ENCODE measurements at places on chromosomes 11 and 22.

DNA sequence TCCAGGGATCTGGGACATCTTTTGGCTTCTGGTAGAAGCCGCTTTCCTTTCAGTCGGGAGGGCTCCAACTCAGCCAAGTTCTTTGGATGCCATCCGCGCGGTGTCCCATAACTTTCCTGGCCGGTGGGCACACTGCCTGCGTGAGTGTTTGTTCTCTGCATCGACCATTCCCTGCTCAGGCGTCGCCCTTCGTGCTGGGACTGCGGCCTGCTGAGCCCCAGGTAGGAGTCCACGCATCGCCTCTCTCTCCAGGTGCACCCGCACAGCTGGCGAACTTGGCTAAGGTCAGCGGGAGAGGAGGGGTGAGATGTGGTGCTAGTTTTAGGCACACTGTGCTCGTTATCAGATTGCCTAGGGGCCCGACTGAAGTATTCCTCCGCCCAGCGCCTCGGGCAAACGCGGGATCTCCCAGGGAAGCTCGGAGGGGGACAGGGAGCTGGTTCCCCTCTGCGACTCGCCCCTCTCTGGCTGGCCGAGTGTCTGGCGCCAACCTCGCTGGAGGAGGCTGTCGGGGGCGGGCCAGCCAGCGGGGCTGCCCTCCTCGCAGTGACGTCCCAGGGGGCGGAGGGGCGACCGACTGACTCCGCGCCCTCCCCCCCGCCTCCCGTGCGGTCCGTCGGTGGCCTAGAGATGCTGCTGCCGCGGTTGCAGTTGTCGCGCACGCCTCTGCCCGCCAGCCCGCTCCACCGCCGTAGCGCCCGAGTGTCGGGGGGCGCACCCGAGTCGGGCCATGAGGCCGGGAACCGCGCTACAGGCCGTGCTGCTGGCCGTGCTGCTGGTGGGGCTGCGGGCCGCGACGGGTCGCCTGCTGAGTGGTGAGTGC, at the start of gene LAYN:
LAYN (plus strand) TSS at position 607 of the 823 bp plus-strand sequence; CDS start at position 731, 124 bp downstream.
- no peak for DNase-seq

GRCh38 chr11:23201936-23202522, 341.8 kb upstream of the CCDC179 start:
- DNase-seq, result no peak

DNA sequence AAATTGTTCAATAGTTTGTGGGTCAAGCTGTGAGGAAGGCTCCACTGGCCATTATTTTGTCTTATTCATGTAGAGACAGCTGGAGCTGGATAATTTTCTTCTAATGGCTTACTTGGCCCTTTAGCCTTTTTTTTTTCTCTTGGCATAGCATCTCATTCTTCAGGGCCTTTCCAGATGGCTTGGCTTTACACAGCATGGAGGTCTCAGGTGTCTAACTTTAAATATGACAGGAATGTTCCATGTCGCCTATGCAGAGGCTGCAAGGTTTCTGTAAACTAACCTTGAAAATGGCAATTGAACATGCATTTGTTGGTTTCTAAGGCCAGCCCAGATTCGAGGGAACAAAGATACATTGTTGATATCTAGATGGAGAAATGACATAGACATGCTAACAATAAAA, 247.9 kb upstream of the CNTN5 start:
- no peak for DNase-seq

DNA sequence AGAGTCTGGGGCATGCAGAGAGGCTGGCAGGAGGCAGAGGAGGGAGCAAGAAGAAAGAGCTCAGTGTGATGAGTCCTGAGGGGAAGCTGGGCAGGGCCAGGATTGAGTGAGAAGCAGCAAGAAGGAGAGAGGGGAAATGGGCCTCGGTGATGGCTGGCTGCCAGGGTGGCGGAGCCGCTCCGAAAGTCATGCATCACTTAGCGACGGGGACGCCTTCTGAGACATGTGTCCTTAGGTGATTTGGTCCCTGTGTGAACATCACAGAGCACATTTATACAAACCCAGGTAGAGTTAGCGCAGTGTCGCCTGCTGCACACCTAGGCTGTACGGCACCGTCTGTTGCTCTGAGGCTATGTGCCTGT, 15.1 kb downstream of the TBC1D22A start:
- no peak for DNase-seq

DNA sequence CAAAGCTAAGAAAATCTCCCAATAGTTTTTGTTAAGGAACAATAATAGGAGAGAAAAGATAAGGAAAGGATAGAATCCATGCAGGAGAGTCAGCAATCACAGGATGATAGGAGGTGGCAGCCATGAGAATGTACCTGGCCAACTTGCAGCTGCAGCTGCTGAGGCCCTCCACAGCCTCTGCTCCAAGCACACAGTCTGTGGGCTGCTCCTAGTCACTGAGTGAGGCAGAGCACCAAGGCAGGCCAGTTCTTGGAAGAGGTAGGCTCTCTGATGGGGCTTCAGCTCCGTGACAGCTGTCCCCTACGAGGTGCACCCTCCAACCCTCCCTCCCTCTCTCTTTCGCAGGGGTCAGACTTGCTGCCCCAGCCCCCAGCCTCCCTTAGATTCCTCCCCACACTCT, 5.5 kb upstream of the KCNJ1 start:
- DNase-seq, result no peak

DNA sequence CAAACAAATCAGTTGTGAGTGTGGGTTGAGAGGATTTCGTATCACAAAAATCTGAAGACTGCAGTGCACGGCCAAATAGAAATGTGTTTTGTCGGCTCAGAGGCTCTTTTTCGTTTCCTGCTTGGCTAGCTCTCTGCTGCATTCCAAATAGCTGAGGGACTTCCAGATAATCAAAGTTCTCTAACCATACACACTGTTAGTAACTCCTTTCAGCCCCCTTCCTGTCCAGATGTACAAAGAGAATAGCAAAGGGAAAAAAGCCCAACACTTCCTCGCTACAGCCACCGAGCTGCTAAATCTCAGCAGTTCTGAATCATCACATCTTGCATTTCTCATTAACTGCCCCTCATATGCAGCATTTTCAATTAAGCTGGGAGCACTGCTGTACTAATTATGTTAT, 203.1 kb downstream of the TENM4 start:
- no peak for DNase-seq
